ENCODE measurements at places on chromosomes 12 and 14.

DNA sequence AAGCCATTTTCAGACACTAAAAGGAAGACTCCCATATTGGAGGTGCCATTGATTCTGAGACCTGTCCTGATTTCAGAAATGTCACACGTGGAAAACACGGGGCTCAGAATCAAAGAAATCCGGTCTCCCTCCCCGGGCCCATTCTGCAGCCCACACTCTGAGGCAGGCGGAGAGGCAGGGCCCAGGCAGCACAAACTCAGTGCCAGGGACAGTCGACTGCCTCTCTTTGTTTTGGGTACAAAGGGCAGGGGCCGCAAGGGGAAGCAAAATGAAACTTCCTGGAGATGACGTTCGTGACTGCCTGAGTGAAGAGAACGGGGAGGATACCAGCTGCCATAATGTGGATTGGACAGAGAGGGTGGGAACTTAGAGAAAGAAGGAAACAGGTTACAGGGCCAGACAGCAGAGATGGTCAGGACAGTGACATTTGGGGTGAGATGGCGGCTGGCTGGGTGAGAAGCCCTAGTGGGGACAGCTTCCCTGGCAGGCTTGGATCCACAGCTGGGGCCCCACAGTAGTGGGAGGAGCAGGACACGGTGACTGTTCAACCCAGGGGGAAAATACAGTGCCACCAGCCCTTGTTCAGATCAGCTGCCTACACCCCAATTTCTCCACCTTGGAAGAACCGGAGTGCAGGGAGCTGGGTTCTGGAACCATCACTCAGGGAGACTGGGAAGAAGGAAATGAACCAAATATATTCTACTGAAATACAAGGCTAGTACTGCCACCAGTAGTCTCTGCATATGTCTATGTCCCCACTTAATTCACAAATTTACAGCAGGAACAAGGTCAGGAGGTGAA, 8.1 kb downstream of the GAPDH start:
- no peak for DNase-seq

DNA sequence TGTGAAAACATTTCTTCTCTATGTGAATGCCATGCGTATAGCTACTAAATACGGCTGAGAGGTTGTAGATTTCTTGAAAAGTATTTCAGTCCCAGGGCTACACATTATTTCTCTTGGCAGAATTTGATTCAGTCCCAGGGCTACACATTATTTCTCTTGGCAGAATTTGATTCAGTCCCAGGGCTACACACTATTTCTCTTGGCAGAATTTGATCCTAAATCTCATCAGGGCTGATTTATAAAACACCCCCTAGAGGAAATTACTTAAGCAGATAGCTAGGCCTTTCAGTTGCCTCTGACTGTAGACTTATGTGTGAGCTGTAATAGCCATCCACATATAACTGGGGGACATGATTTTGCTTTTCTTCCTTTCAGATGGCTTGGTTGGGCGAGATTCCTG, 50.4 kb downstream of the AK7 start:
- no peak for DNase-seq

GRCh38 chr12:132351751-132352495, 22.5 kb upstream of the GALNT9 start:
- DNase-seq, result no peak

DNA sequence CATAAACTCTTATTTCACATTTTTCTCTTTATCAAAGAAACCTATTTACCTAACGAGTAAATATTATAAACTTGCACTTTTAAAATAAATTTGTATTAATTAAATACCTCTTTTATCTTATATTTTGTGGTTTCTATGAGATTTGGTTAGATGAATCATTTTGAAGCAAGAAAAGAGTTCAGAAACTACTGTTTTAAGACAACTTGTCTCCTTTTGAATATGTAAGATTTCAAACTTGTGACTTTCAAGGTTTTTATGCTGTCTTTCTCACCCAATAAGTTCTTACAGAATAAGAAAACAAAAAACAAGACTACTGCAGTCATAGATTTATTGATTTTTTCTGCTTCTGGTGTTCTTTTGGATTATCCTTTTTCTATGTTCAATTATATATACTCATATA, 339.0 kb downstream of the SNAPC1 start:
- DNase-seq, result no peak

- DNase-seq, result no peak
Observed at GRCh38 chr12:104057771-104058197, 6.5 kb upstream of the HCFC2 start.

DNA sequence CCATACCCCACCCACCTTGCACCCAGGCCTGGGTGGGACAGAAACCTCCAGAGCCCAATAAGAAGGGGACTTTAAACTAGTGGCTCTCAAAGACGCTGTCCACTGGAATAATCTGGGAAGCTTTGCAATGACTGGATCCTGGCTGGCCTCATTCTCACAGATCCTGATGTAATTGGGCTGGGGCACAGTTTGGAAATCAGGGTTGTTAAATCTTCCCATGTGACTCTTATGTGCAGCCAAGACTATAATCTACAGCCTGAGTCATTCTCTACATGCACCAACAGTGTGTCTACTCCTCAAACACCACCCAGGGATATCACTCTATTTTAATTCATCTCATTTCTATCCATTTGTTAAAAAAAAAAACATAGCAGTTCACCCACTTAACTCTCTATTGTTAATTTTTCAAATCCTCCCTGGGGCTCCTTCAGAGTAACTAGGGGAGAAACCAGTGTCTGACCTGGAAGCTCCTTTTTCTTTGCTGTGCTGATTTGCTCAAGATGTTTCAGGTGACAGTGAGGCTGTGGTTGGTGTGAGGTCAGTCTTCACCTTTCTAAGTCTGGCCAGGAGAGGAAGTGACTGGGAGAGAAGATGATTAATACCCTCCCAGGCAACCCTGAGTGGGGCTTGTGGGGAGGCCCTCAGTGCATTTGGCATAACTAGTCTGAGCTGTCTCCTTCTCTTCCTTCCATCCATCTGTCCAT, 211.6 kb upstream of the SFSWAP start:
- DNase-seq, result no peak

All from epithelial cell of proximal tubule (primary cell).